ENCODE measurements at places on chromosomes 6 and 20.

GRCh38 chr6:145349950-145350510 is 385.3 kb downstream of the EPM2A start:
- DNase-seq: no peak

- DNase-seq: no peak
Observed at GRCh38 chr20:47290008-47290407, 66.5 kb downstream of the ZMYND8 start.

DNA sequence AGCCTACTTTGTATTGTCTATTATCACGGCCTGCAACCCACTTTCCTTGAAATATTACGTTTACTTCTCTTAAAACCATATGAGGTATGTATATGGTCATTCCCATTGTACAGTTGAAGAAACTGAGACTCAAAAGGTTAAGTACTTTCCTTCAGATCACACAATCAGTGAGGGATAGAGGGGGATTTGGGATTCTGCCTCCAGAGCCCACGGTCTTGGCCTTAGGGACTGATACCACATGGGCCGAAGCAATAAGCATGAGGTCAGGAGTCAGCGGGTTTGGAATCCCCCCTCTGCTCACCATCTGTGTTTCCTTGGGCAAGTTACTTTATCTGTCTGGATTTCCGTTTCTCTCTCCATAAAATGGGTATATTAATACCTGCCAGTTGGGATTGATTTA is 19.4 kb upstream of the EPB41L1 start:
- no peak for DNase-seq

GRCh38 chr6:33683576-33684427 is 27.7 kb downstream of the UQCC2 start:
- no peak for DNase-seq

DNA sequence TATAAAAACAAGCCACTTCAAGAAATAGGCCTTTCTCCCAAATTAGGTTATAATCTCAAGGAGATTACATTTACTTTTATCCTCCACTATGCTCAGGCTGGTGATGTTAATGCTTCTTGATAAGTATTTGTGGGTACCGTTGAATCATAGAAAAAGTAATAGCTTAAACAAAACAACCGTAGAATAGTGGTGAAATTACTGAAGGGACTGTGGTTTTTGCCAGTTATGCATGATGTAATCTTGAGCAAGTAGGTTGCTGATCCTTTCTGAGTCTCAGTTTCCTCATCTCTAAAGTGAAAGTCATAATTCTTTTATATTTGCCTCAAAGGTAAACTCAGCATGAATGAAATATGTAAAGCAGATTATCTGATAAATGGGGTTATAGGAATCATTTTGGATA is 187.3 kb upstream of the JAG1 start:
- DNase-seq: no peak

DNA sequence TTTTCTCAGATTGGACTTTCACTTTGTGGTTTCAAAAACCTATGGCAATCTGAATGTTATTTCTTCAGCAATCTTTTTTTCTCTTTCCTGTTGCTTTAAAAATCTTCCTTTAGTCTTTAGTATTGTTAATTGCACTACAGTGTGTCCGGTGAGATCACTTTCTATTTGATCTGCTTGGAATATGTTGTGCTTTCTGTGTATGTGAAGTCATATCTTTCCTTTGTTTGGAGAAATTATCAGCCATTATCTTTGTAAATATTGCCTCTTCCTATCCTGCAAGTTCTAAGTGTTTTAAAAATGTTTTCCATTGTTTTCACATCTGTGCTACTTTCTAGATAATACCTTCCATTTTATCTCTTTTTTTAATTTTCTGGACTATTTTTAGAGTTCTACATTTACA is 171.4 kb upstream of the PRSS16 start:
- DNase-seq: no peak

DNA sequence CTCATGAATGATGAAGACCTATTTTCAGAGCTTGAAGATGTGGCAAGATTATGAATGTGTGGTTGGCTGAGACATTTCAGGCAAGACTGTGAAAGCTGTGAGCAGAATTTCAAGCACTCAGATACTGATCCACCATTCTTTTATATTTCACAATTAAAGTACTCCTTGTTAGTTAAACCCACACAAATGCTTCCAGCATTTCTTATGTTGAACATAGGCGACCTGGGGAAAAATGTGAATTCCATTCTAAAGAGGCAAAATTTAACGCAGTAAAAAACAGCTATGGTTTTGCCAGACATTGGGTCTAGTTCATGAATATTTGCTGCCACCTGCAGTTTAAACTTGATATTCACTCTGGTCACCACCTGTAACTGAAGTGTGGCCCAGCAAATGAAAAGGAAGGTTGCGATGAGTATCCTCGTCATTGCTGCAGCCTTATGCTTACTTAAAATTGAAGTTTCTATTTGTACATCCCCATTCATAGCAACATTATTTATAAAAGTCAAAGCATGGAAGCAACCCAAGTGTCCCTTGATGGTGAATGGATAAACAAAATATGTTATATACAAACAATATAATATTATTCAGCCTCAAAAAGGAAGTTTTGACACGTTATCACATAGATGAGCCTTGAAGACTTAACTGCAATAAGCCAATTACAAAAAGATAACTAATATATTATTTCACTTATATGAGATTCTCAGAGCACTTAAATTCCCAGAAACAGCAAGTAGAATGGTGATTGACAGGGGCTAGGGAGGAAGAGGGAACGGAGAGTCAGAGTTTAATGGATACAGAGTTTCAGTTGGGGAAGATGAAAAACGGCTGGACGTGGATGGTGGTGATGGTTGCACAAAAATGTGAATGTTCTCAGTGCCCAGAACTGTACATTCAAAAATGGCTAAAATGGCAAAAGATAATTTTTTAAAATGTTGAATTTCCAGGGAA is 32.4 kb upstream of the FAM184A start:
- DNase-seq: no peak

DNA sequence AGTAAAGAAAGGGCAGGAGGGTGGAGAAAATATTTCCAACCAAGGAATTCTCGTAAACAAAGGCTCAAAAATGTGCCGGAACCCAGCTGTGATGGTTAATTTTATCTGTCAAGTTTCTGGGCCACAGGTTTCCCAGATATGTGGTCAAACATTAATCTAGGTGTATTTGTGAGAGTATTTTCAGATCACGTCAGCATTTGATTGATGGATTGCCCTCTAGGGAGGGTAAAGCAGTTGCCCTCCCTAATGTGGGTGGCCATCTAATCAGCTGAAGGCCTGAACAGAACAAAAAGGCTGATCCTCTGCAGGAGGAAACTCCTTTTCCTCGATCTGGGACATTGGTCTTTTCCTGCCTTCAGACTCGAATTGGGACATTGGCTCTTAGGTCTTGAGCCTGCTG is 298.7 kb upstream of the TCF21 start:
- no peak for DNase-seq

DNA sequence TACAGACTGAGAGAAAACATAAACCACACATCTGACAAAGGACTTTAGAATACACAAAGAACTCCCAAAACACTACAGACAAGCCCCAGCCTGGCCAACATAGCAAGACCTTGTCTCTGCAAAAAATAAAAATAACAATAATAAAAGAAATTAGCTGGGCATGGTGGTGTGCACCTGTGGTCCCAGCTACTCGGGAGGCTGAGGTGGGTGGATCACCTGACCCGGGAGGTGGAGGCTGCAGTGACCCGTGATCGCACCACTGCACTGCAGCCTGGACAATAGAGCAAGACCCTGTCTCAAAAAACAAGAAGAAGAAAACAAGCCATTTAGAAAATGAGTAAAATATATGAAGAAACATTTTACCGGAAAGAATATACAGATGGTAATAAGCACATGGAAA is 13.1 kb downstream of the SDCBP2 start:
- no peak for DNase-seq

DNA sequence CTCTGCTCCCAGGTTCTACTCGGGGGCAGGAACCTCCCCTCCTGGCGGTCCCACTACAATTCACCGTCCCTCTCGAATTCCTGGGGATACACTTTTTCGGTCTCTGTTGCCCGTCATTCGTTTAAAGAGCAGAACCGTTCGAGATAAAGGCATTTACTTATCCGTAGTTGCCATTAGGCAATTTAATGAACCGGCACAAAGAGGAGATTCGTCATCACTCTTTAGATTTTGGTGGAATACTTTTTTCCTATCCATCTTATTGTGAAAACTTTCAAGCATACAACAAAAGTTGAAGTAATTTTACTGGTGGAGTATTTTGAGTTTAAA is 1.2 kb upstream of the CD24 start:
- no peak for DNase-seq

DNA sequence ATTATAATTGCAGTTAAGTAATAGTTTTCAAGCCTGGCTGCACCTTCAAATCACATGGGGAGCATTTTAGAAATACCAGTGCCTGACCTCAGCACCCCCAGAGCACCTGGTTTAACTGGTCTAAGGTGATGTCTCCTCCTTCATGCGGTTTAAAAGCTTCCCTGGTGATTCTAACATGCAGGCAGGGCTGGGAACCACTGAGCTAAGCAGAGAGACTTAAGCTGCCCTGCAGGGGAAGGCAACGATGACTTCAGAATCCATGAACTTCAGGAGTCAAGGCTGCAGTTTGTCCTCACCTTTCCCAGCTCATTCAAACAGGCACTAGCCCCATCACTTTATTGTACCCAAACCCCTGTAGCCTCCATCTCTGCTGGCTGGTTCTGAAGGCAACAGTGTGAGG is 6.1 kb upstream of the DTNBP1 start:
- DNase-seq: no peak

DNA sequence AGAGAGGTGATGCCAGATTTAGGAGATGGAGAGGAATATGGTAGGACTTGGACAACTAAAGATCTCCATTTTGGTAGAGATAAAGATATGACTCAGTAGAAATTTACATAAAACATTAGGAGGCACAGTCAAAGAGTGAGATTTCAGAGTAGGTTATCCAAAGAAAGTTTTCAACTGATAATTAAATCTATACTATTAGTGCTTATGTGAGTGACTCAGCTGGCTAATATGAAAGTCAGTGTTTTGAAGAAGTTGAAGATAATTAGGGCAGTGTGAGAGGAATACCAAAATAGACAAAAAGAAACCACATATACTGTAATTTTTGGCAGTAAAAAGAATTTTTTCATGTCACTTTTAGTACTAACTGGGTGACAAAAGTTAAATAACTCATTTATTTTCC is 712.8 kb upstream of the HS3ST5 start:
- DNase-seq: no peak

GRCh38 chr6:12009876-12010634 is 2.1 kb upstream of the HIVEP1 start:
- DNase-seq: no peak

DNA sequence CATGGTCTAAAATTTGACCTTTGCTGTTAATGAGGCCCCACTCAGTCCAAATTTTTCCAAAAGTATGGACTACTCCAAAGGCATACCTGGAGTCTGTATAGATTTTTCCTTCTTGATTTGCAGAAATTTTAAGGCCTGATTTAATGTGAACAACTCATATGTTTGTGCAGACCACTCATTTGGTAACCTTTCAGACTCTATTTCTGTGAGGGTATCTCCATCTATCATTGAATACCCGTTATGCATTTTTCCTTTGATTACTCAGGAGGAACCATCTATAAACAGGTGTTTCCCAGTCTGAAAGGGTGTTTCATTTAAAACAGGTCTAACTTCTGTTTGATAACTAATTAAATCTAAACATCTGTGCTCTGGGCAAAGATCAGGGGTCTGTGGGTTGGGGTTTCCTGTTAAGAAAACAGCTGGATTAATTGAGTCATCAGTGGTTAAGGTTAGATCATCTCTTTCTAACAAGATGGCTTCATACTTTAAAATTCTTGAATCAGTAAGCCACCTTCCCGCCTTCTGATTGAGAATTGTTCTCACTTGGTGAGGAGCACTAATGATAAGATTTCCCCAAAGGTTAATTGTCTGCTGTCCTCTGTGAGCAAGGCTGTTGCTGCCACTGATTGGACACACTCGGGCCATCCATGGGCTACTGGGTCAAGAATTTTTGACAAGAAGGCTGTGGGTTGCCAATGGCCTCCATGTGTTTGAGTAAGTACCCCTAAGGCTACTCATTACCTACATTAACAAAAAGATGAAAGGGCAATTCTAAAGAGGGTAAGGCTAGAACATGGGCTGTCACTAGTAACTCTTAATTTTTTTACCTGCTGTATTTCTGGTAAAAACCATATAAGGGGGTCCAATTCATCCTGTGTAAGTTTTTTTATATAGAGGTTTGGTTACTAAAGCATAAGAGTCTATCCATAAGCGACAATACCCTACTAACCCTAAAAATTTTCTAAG is 24.1 kb downstream of the HLA-B start:
- DNase-seq: no peak

DNA sequence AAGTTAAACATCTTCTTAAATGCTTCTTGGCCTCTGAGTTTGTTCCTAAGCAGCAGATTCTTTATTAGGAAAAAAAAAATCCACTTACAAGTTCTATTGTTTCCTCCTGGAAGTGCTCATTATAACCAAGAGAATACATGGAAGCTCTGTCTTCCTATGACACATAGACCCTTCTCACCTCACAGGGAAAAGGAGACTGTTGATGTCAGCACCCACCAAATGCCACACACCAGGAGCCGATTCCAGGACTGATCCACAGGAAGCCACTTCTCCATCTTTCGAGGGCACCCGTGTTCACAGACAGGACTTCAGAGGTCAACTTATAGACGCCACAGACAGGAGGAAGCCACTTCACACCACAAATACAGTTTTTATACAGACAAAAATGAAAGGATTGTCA is 13.4 kb upstream of the BNIP5 start:
- DNase-seq: no peak

DNA sequence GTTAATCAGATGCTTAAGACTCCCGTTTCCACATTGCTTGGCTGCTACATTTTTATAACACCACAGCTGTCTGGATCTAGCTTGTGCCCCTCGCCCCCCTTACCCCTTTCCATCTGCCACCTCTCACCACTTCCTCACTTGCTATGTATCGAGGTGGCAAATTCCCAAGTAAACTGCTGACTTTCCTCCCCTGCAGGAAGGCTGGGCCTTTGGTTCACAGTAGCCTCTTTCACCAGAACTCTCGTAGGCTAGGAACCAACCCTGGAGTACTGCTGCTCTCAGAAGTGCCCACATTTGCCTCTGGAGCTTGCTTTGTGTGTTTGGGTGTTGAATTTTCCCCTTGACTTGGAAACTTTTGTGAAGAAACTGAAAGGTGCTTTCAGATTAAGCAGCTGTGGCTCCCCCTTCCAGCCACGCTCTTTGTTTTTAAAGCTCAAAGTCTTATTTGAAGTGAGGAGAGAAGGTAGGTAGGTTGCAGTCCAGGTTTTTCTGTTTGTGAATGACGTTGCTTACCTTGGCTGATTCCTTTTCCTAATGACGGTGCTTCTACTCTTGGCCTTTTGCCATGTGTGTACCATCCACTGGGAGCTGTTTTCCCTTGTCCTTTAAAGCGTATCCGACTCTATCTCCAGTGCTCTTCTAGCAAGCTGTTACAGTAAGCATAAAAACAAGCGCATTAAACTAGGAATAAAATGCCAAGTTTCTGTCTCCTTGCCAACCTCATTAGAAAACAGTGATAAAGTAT is 90.4 kb downstream of the CARMIL1 start:
- DNase-seq: no peak

GRCh38 chr6:142474531-142475289 is 172.9 kb downstream of the ADGRG6 start:
- DNase-seq: no peak
